Activated T-cell treated with anti-CD3 and anti-CD28 coated beads for 1 hour (primary cell): ENCODE measurements at places on chromosomes 16 and 17.

- DNase-seq, result no peak
Measured at GRCh38 chr17:27424941-27425340, 31.3 kb upstream of the KSR1 start.

DNA sequence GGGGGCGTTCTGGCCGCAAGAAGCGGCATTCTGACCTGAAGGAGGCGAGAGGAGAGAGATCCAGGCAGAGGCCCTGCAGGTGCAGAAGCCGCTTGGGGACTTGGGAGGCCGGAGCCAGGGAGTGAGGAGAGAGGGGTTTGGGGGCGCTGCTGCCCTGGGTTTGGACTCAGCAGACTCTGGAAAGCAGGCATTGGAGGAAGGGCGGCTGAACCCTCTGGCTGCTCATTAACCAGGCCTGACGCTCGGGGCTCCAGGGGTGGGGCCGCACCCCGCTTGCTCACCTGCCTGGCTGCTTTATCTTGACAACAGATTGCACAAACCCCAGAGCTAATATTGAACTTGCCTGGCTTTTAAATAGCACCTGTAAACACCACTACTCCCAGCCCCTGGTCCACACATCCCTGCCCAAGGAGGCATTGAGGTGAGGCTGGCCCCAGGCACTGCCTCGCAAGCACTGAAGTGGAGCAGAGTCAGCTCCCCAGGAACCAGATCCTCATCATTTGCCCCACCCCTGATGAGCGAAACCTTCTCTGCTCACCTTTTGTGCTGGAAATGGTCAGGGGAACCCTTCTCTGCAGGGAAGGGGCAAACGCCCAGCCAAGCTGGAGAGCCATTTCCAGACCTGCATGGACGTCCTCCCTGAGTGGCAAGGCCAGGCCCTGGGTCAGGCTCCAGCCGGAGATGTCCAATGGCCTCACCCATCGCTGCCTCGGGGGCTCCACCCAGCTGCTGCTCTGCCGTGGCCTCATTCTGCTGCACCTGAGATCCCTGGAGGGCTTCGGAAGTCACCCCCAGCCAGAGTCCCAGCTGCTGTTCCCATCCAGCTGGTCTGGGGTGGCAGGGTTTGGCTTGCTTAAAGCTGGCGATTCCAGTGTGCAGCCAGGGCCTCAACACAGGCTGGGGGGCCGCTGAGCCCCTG lies 190.2 kb upstream of the GSE1 start:
- no peak for DNase-seq

DNA sequence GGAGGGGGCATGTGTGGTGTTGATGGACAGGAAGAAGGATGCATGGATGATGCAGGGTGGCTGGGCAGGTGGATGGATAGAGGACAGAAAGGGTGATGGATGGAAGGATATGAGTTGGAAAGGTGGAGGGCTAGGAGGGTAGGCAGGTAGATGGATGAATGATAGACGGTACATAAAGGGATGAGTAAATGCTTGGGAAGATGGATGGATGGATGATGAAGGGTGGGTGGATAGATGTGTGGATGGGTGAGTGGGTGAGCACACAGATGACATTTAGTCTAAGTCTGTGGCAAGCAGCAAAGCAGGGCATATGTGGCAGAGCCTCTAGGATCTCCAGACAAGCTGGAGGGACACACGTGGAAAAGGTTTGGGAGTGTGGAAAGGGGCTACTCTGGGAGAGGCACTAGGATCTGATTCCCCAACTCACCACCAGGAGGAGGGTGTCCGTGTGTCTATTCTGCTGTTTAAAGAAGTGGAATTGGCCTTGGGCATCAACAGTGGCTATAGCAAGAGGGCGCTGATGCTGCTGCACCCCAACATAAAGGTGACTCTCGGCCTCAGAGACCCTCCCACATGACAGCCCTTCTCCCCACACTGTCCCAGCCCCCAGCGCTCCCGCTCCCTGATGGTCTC lies 8.2 kb downstream of the PLD2 start:
- no peak for DNase-seq

DNA sequence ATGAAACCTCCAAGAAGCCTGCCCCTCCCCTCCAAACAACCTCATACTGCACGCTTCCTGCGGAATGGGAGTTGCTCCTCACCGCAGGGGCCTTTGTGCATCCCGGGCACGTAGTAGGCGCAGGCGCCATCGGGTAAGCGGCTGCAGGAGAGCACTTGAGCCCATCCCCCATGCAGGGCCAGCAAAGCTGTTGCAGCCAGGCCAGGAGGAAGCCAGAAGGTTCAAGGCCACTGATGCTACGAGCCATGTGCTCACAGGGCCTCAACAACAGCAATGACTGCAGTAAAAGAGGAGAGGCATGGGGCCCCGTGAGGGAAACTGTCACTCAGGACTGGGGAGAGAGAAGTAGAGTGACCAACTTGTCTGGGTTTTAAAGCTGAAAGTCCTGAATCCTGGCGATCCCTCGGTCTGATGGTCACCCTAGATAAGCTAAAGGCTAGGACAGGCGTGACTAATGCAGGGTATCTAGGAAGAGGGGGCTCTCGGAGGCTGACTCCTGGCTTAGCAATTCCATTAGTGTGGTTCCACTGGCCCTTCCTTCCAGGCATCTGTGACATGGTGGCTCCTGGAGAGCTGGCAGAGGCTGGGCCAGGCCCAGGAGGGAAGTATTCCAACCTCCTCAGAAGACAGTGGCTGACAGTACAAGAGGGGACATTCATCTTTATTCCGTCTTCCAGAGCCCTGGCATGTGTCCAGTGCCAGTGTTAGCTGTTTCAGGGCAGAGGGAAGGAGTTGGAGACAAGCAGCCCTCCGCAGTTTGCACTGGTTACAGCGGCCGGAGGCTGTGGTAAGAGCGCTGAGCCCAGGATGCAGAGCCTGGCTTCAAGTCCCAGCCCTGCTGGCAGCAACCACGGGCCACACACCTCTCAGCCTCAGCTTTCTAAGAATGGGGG lies 20.8 kb downstream of the GOSR2 start:
- DNase-seq, result no peak

GRCh38 chr16:67277294-67277998 lies 1.9 kb upstream of the PLEKHG4 start:
- DNase-seq, result no peak
